NCI-H2081 (cell line): ENCODE measurements at places on chromosomes 2 and 18.

- no peak for DNase-seq
These were observed 154.2 kb upstream of the CNTNAP5 start for GRCh38 chr2:123870881-123871276.

DNA sequence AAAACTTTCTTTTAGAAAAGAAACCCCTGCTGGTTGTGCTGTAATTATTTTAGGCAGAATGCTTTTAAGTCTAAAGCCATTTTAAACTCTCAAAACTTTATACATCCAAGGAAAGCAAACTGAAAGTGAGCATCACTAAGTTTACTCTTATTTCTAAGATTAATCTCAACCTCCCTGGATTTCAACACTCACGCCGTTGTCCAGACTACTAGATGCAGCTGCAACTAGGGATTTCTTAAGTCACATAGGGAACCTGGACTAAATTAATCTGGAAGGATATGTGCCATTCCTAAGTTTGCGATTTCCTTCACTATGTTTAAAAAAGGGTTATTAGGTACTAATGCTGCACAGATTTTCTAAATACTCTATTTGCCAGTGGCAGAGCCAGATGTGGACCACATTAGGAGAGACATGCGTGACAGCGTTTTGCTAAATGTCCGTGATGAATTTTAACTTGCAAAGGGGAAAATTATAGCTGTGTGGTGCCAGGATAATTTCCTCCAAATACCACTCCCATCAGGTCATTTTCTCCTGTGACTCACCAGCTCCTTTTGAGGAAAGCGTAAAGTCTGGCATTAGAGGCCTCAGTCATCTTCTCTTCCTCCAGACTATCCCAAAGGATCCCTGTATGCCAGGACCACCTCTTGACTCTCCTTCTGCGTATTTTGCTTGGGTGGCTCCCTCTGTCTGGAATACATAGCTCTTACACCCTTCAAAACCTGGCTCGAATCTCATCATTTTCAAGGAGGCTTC, 143.7 kb downstream of the ATL2 start:
- no peak for DNase-seq

DNA sequence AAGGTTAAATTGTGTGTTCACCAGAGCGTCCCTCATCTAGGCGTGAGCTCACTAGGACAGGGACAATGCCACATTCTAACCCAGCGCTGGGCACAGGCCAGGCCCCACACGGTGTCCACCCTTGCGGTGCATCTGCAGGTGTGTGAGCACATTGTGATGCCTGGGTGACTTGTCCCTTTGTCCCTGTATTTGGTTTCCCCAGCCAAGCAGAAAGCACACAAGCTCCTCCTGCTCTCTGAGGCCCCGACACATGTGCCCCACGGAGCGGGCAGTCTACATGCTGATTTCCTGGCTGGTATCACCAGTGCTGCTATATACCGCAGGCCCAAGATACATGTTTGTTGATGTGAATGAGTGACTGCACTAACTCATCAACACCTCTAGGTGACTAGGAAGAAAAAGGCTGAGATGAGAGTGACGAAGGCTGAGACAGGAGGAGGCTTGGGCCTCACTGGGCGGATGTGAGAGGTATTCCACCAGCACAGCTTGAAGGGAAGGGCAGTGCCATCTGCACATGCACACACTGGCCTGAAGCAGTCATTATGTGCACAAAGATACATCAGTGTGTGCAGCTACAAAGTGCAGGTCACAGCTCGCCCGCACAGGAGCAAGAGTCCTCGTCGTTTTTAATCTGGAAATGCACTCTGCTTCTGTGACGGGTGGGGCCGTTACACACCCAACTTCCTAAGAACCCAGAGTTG, 205.9 kb downstream of the EIPR1 start:
- DNase-seq = no peak

DNA sequence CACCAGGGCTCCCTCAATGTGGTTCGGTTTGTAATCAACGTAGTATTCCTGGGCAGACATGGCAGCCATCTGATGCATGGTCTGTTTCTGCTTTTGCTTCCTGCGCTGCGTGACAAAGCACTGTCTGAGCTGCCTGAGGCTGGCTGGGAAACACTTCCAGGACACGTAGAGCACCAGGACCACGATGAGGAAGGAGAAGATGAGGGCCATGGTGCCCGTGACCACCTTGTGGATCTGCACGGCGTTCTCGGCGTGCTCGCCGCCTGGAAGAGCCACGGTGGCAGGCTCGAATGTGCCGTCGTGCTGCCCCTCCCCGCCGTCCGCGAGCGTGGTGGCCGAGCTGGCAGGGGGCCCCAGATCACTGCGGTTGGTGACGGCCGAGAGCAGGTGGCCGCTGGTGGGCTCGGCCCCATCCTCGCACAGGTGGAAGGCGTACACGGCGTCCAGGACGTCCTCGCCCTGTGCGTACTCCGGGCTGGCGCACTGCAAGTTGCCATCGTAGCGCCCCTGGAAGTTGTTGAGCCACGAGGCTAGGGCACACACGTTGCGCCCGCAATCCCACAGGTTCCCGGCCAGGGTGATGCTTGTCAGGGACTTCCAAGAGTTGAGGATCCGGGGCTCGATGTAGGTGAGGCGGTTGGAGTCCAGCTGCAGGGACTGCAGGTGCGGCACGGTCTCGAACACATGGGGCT, 2.1 kb downstream of the LRRTM1 start:
- no peak for DNase-seq

GRCh38 chr18:52343731-52344340, 3.8 kb downstream of the DCC start:
- no peak for DNase-seq

- DNase-seq = no peak
These were observed 85.6 kb downstream of the NCOA1 start for GRCh38 chr2:24576617-24577016.
